ENCODE measurements at places on chromosomes 5 and 9.

DNA sequence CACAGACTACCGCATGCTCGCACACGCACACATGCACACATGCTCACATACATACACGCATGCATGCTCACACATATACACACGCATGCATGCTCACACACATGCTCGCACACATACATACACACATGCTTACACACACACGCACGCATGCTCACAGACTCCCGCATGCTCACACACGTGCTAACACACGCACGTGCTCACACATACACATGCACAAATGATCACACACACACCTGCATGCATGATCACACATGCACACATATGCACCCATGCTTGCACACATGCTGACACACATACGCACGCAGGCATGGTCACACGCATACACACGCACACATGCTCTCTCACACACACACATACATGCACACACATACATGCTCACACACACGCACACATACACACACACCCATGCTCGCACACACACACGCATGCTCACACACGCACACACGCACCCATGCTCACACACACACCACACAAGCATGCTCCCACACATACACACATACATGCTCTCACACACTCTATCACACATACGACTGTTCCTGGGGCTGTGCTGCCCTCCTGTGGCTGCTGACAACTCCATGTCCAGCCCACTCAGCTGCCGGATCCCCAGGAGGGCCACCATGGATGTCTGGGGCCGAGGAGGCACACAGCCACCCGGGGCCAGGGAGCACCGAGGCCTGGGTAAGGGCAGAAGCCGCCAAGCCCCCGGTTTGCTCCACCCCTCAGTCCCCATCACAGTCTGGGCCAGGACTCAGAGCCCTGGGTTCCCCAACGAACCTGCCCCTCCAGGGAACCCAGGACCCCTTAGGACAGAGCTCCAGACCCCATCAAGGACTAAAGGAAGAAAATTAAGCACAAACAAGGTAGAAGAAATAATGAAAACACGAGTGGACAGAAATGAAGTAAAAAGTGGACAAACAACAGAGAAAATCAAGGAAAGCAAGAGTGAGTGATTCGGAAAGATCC, 31.4 kb upstream of the EGFL7 start:
- DNase-seq, result peak; percentile 83

- DNase-seq, result no peak
These were observed 35.4 kb downstream of the SNX30 start for GRCh38 chr9:112785986-112786385.

DNA sequence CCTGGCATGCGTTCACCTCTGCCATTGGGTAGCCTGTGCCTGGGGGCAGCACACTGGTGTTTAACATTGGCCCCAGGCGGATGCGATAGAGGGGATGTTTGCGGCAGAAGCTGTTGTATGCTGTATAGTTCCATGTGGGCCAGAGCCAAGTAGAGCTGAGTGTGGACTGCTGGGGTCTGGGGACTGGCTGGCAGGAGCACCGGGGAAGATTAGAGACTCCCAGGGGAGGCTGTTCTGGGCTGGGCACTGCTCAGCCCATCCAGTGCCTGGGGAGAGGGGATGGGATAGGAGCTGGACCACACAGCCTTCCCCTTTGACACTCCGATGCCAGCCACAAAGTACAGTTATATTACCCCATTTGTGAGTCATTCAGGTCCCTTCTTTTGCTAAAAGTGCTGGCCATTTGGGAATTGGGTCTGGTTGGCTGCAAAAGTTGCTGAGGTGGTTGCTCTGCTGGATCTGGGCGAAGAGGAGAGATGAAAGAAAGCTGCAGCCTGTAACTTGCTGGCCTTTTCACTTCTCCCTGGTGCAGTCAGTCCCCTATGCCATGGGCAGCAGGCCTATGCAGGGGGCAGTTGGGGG, 73.8 kb downstream of the RGS3 start:
- no peak for DNase-seq

GRCh38 chr5:139426203-139426885, 13.0 kb downstream of the DNAJC18 start:
- DNase-seq, result no peak

GRCh38 chr9:98962861-98963260, 19.2 kb downstream of the COL15A1 start:
- no peak for DNase-seq

Data from adrenal gland (tissue), 19 donors.